NCI-H345 (cell line): ENCODE measurements at places on chromosomes 7 and 10.

- DNase-seq = no peak
These were observed 124.6 kb downstream of the AUTS2 start for GRCh38 chr7:69722843-69723242.

- no peak for DNase-seq
These were observed 141.4 kb upstream of the PRKCQ start for GRCh38 chr10:6721480-6721879.

DNA sequence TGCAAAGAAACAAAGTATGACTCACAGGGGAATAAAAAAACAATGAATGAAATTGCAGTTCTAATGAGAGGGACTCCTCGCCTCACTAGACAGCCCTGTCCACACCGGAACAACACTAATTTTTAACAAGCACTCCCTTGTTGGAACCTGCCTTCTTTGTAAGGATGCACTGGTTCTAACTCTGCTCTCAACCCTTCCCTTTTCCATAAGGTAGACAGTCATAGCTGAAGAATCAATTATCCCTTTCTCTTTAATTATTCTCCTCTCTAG, 65.1 kb downstream of the TSPAN12 start:
- DNase-seq = no peak

DNA sequence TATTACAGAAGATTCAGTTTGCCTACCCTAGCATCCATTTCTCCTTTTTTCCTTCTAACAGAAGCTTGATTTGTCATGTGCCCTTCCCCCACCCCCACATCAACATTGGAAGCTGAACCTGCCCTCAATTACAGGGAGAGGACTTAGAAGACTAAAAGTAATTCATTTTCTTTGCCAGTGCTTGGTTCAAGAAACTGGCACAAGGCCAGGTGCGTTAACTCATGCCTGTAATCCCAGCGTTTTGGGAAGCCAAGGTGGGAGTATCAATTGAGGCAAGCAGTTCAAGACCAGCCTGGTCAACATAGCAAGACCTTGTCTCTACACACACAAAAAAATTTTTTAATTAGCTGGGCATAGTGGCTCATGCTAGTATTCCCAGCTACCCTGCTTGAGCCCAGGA, 32.6 kb downstream of the CCNJ start:
- no peak for DNase-seq

DNA sequence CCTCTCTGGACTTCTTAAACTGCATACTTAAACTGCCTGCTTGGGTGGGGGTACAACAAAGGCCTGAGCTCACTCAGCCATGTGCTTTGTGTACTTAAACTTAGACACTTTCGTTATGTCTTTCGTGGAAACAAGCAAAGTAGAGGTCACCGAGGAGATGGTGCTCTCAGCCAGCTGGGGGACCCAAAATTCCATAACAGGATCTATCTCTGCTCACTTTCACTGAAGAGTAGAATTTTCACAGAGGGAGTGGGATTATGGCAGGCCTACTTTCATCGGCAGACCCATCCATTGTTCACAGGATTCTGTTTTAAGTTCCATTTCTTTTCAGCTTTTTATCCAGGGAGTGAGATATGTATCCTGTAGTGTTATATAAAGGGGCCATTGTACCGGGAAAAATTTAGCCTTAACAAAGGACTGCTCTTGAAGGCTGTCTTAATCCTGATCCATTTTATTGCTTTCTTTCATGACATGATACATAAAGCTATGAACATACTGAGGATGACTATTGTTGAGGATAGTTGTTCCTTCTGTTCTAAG, 370.0 kb upstream of the GHITM start:
- no peak for DNase-seq

DNA sequence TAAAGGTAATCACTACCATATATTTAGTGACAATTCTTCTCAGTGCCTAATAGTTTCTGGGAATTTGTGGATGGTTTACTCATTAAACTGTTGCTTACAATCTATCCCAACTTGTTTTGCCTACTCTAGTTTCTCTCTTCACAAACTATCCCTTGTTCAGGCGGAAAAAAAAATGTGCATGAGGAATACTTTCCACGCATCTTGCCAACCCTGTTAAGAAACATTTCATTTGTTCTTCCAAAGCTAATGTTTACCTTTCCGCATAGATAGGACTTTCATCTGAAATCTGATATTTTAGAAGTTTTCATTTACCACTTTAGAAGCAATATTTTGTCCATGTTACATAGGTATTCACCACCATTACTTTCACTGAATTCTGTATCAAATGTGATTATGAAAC, 191.9 kb downstream of the MDFIC start:
- no peak for DNase-seq

GRCh38 chr7:28530175-28530802, 118.0 kb downstream of the CREB5 start:
- DNase-seq = no peak

DNA sequence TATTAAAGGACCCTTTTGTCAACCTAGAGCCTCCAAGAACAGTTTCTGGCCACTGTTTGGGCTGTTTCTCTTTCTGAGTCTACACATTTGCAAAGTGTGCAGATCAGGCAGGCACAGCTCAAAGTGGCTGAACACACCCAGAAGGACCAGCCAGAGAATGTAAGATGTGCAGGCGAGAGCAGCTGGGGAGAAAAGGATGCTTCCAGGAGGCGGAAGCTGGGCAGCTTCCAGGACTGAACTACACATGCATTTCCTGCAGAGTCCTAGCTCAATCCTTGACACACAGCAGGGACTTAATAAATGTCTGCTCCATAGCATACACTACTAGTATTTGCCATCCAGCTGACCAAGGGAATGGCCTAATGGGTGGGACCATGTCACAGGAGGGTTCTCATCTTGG, 70.9 kb downstream of the CTBP2 start:
- no peak for DNase-seq
